ENCODE measurements at places on chromosomes 2 and 18.

DNA sequence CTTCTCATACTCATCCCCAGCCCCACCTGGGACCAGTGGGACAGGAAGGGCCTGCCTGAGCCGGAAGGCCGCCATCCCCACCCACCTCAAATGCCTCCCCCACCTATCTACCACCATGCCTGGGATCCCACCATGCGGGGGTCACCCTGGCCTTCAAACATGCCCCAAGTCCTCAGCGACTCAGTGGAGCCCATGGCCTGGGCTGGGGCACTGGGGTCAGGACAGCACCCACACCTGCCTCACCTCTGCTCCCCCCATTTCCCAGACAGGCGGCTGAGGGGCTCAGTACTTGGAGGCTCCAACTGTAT lies 7.6 kb downstream of the INHBB start:
- DNase-seq, result no peak

- no peak for DNase-seq
These were observed 70.4 kb downstream of the MRO start for GRCh38 chr18:50749421-50749820.

DNA sequence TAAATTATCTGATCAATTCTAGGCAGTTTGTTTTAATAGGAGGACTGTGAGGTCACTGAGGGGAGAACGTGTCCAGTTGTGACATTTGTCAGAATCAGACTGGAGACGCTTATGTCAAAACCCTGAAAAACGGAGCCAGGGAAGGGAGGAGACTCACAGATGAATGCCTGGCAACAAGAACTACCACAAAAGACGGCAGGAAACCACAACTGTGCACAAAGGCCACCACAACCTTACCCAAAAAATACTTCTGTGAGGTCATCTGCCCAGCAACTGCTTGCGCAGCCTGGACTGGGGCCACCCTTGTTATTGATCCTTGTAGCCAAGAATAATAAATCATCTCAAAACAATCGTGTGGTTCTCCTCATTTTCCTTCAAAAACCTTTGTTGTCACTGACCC lies 173.0 kb upstream of the ALKAL2 start:
- DNase-seq, result peak; percentile 29

DNA sequence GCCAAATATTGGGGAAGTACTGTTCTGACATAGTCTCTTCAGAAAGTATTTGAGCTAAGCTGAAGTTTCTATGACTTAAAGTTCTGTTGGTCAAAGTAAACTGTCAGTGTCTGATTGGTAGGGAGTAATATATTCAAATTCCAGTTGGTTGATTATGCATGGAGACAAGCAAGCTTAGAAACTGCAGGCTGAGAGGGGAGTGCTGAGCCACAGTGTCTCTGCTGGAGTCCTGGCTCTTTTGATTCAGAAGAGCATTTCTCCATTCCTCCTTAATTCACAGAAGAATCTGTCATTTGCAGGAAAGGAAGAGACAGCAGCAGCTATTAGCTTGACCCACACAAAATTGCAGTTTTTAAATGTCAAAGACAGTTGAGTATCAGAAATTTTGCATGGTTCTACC lies 201.4 kb upstream of the TMEM200C start:
- no peak for DNase-seq

DNA sequence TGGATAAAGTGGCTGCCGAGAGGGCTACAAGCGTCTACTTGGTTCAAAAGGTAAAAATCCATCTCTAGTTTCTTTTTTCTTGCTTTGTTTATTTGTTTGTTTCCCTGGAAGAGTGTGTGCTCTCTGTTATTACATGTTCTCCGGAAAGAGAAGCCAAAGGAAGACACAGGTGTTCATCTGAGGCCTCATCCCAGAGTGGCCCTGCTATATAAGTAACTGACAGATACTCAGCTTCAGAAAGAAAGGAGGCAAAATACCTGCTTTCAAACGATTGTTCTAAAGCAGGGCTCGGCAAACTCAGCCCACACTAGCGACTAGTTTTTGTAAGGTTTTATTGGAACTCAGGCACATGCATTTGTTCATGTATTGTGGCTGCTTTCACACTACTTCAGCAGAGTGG lies 140.0 kb upstream of the ALPP start:
- DNase-seq, result no peak

GRCh38 chr2:164979113-164979512 lies 23.8 kb upstream of the SLC38A11 start:
- DNase-seq, result no peak

DNA sequence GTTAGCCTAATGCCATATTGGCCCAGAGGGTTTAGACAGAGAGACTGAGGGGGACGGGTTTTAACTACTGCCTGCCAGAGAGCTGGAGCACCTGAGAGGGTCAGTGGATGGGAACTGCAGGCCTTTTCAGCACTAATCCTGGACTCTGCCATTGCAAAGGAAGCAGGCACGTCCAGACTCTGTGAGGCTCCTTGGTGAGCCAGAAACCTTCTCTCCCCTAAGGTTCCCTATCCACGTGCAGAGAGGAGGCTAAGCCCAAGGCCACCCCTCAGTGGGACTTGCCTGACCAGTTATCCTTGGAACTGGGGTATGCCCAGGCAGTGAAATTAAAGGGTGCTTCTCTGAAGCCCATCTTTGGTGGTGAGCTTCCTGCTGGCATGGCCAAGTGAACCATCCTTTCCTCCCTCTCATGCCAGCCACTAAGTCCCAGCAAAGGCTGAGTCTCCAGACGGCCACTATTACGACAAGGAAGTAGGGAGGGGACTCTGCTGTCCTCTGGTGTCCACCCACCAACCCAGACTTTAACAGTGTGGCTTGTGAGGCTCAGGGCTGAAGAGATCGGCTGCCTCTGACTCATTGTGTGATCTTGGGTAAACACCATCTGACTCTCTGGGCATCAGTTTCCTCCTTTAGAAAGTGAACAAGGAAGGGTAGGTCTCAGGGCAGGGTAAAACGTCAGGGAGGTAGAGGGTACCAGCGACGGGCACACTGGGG lies 3.9 kb upstream of the MLPH start:
- peak; percentile 92 for DNase-seq

DNA sequence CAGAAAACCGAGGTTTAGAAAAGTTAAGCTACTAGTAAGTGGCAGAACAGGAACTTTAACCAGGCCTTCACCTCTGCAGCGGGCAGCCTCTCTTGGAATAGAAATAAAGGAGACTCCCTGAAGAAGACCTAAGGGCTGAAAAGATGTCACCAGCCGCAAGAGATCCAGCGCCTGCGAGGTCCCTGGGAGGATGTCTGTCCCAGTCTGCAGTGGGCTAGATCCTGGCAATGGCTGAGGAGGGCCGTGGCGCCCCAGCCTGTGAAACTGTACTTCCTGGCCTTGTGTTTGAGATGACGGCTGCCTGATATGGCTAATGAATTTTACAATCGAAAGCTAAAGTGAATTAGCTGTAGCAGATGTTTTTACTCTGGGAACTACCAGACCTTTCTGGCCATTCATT lies 300.6 kb upstream of the SALL3 start:
- DNase-seq, result no peak

GRCh38 chr2:123530004-123530403 lies 495.1 kb upstream of the CNTNAP5 start:
- DNase-seq, result no peak

GRCh38 chr2:233092432-233093165 lies 32.5 kb downstream of the INPP5D start:
- no peak for DNase-seq
